ENCODE measurements at places on chromosomes 4 and X.

DNA sequence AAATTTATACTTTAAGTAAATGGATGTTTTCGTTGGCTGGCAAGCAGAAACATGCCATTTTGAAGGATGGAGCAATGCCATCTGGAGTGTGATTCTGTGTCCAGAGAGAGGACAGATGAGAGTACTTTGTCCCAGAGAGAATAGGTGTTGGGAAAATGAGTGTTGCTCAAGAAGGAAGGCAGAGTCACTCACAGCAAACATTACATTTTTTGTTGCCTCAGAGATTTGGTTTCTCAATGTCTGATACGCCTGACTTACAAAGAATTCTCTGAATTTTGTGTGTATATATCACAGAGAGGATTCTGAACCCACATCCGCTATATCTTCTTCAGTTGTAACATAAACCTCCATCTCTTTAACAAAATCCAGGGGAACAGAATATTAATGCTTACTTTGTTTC lies 102.8 kb upstream of the PCDH18 start:
- no peak for DNase-seq

DNA sequence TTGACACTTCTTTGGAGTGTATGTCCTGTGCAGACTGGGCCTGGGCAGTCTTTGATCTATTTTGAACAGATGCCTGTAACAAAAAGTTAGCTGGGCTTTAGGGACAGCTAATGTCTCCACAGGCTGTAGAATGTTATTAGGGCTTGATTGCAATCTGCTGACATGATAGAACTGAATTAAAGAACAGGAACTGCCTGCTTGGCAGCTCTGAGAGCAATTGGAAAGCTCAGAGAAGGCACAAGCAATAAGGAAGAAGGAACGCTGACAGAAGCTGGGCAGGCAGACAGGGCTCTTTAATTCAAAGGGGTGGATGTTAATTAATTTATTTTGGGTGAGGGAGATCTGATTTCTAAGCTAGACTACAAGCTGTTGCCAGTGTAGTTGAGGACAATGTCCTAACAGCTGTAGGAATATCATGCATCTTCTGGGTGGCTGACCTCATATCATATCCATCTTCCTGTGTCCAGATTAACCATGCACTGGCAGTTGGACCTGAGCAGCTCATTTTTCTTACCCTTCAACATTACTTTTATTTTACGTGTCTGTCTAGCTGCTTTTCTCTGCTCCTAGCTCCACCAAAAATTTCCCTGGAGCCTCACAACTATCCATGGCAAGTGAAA lies 20.7 kb upstream of the GRXCR1 start:
- DNase-seq, result no peak

DNA sequence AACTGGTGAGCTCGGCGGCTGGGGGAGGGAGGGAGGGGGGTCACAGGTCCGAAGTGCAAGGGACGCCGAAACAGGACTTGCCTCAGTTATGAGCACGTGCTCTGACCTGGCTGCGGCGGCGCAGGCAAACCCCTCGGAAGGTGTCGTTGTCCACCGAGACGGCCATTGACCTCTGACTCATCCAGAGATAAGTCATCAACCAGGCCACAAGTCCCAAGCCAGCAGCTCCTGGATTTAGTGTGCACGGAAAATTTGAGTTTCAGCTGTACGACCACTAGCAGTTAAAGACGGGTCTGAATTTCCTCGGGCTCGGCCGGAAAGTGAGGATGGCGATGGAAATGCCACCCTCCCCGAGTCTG lies 674 bp downstream of the SH3D19 start:
- DNase-seq, result peak; percentile 89

DNA sequence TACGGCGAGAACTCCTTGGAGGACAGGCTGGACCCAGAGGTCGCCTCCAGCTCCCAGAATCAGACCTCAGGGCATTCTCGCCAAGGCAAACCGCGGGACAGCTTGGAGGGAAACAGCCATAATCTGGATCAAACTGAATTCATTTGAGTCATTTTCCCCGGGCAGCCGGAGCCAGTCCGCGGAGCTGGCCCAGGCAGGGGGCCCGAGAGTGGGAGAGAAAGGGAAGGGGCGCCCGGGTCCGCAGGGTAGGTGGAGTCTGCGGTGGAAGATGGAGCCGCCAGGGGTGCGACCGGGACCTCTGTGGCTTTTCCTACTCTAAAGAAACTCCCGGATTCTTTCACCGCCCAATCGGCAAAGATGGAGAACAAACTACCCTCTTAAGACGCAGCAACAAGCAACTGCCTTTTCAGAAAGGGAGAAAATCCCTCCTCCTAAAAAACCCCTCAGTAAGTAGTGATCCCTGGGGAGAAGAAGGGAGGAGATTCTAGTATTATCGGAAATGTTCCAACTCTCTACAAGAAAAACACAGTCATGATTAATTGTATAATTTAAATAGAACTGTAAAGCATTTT lies 5.2 kb downstream of the NKX3-2 start:
- no peak for DNase-seq

DNA sequence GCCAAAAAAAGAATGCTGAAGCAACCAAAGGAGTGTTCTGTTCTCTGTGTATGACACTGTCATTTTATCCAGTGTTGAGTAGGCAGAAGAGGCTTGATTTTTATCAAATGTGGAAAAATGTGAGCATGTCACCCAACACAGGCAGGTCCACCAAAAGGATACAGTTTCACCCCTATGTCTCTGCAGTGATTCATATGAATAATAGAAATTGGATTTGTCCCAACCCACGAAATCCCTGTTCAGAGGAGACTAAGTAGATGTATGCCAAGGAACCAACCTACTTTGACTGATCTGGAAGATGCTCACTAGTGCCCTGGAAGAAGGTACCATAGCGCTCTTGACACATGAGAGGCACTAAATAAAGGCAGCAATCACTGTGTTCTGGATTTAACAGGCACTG lies 72.5 kb downstream of the FGF13 start:
- DNase-seq, result no peak

- DNase-seq, result peak; percentile 26
These were observed 16.0 kb downstream of the ANXA3 start for GRCh38 chr4:78567500-78568060.

DNA sequence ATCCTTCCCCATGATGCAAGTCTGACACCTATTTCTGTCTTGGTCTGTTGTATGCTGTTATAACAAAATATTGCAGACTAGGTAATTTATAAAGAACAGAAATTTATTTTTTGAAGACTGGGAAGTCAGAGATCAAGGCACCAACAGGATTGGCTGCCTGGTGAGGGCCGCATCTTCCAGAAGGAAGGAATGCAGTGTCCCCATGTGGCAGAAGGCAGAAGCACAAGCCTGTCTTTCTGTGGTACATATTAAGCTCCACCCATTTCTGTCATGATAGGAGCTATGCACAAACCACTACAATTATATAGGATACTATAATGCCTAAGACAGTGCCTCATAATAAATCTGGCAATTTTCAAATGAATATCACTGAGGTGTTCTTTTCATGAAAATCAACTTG lies 502.3 kb upstream of the DIAPH2 start:
- DNase-seq, result no peak

GRCh38 chr4:38659346-38659745 lies 4.7 kb upstream of the KLF3 start:
- no peak for DNase-seq

GRCh38 chr4:111797455-111798163 lies 347.6 kb upstream of the FAM241A start:
- peak; percentile 75 for DNase-seq

GRCh38 chrX:104679175-104679574 lies 113.2 kb downstream of the IL1RAPL2 start:
- DNase-seq, result no peak

DNA sequence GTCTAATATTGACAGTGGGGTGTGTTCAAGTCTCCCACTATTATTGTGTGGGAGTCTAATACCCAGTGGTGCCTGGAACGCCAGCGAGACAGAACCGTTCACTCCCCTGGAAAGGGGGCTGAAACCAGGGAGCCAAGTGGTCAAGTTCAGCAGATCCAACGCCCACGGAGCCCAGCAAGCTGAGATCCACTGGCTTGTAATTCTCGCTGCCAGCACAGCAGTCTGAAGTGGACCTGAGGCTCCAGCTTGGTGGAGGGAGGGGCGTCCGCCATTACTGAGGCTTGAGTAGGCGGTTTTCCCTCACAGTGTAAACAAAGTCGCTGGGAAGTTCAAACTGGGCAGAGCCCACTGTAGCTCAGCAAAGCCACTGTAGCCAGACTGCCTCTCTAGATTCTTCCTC lies 407.3 kb downstream of the DMD start:
- no peak for DNase-seq

- DNase-seq, result no peak
These were observed 107.6 kb upstream of the STK26 start for GRCh38 chrX:131915488-131915887.

- DNase-seq, result peak; percentile 91
These were observed at the start of gene VBP1 for GRCh38 chrX:155216179-155216939. Gene VBP1, plus strand, starts transcription at chrX:155216460. Its CDS starts 23 bp downstream, at chrX:155216483.

DNA sequence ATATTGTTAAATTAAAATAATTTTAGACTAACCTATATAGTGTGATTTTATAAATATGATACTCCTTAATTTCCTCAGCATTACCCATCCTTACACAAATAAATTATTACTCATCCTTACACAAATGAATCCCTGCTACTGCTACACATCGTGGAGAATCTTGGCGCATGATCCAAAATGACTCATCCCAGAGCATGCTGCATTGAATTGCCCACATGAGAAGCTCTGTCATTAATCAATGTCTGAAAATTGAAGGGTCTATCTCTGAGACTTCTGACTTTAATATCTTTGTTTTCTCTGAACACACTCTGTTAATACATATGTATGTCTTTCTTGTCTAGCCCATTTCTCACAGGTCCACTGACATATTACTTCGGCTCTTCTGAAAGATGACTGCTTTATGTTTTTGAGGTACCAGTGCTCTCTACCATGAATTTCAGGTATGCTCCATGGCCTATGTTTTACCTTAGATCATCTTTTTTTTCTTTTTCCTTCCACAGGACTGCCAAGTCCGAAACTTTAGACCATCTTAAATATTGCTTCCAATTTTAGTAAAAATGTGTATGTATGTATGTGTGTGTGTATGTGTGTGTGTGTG lies 15.7 kb upstream of the DUSP21 start:
- no peak for DNase-seq

Measured in small intestine (tissue), 16 donors.